Stimulated activated CD8-positive, alpha-beta memory T cell treated with anti-CD3 and anti-CD28 coated beads, Interleukin-2, amount 100 ng/mL, for 48 hours (primary cell): ENCODE measurements at places on chromosomes 1 and 21.

GRCh38 chr1:81208441-81208840 is 592.3 kb upstream of the ADGRL2 start:
- DNase-seq: no peak

- DNase-seq: no peak
Measured at GRCh38 chr1:83705091-83705490, 293.8 kb downstream of the TTLL7 start.

GRCh38 chr1:152347116-152347728 is 12.6 kb downstream of the FLG2 start:
- DNase-seq: no peak

DNA sequence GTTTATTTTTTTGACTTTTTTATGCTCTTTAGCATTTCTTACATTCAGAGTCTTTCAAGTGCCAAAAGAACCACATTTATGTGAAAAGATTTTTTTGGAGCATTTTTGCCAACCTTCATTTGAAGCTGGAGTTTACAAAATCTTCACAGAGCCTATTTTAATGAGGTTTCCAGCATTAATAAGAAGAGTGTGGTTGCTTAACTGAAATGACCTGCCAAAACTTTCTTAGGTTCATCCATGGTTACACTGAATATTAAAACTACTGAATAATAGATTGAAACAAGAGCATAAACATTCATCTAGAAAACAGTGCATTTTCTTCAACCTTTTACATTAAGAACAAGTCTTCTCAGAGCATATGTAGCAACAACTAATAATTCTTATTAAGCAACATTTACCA is 672.3 kb upstream of the CXADR start:
- no peak for DNase-seq

DNA sequence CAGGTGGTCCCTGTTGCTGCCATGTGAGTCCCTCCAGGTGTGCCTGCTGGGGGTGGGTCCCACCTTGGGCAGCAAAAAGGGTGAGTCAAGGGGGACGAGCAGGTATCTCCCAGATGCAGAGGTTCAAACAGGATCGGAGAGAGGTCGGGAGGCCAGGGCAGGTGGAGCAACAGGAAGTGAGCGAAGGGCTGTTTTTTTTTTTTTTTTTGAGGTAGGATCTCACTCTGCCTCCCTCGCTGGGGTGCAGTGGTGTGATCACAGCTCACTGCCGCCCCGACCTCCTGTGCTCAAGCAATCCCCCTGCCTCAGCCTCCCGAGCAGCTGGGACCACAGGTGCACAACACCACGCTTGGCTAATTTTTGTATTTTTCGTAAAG is 39.4 kb downstream of the SLC2A7 start:
- DNase-seq: no peak

- DNase-seq: no peak
Measured at GRCh38 chr1:93980320-93981273, 71.4 kb upstream of the GCLM start.

DNA sequence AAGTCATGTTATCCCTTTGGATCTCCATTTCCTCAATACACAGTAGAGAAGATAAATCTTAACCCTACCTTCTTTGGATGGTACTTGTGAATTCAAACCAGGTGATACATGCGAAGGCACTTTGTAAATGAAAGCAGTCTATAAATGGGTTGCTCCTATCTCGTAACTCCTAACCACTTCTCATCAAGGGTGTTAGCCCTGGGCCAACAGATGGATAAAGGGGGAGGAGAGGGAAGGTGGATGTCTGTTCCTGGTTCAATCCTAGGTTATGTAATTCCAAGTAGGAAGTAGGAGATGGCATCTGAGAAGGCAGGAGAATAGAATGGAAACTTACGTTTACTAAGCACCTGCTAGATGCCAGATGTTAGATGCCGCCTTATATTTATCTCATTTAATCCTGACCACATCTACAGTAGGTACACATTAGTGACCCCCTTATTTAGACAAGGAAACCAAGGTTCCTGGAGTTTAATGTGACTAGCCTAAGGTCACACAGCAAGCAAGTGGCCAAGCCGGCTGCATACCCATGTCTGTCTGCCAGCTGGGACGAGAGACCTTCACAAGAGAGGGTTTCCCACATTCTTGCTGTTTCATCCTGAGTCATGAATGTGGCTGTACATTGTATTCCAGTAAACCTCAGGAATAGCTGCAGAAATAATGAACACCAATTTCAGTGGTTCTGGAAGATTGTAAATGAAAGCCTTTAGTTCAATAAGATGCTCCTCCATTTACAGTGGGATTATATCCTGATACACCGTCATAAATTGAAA is 47.7 kb downstream of the ELAVL4 start:
- no peak for DNase-seq

DNA sequence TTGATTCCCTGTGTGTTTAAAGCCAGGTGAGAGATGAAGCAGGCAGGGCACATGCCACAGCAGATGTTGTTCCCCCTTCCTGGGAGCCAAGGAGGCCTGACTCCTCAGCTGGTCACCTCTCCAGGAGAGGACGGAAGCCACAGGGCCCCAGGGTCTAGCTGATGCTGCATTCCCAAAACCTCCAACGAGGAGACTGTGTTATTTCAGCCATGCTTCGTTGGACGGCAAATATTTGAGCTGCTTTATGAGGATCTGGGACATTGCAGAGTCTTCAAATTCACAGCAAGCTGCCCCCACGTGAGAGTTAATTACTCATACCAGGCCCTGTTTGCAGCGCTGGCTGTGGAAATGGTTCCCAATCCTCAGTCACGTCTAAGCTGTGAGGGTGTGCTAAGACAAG is 85.3 kb downstream of the CDC7 start:
- no peak for DNase-seq

- no peak for DNase-seq
Measured at GRCh38 chr21:34998176-34998575, 50.9 kb downstream of the RUNX1 start.

- no peak for DNase-seq
Measured at GRCh38 chr1:211493133-211493871, 1.3 kb upstream of the RD3 start.

DNA sequence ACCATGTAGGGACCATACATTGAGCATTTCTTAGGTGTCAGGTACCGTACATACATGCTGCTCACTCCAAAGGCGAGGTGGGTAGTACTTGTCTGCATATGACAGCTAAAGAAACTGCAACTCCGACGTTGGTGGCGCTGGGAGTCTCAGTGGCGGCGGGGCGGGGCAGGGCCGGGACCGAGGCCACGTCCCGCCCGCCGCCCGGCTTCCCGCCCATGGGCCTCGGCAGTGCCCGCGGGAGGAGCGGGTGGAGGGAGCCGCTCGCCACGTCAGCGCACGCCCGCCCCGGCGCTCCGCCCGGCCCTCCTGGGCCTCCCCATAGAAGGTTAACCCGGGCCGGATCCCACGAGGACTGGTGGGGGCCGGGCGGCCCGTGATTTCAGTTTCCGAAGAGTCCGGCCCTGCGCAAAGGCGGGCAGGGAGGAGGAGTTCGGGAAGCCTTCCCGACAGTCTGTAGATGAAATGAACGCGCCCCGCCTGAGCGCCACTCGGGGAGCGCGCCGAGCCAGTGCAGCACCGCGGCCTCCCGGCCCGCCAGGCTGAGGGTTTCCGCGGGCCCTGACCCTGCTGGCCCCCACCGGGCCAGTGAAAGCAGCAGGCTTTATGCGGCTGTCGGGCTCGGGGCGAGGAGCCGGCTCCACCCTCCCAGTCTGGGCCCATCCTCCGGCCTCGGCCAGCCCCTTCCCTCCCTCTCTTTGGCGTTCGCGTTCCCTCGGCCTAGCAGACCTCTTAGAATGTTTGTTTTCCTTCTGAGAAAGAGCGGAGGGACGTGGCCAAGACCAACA is 119.9 kb upstream of the JUN start:
- DNase-seq: peak; percentile 82

DNA sequence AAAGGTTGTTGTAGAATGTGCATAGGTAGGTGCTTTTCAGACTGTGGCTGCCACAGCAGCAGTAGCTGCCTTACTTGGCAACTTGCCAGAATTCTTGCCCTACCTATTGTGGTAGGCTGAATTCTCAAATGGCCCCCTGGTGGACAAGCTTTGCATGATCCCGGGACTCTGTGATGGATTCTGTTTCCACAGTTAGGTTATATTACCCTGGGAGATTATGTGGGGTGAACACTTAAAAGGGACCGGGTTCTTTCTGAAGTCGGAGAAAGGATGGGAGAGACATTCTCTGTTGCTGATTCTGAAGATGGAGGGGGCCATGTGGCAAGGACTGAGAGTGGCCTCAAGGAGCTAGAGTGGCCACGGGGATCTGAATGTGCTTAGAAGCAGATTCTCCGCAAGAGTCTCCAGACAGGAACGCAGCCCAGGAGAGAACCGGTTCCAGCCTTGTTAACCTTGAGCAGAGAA is 32.1 kb upstream of the KCNE1 start:
- DNase-seq: no peak

GRCh38 chr1:50681931-50682330 is 258.7 kb upstream of the DMRTA2 start:
- DNase-seq: no peak

DNA sequence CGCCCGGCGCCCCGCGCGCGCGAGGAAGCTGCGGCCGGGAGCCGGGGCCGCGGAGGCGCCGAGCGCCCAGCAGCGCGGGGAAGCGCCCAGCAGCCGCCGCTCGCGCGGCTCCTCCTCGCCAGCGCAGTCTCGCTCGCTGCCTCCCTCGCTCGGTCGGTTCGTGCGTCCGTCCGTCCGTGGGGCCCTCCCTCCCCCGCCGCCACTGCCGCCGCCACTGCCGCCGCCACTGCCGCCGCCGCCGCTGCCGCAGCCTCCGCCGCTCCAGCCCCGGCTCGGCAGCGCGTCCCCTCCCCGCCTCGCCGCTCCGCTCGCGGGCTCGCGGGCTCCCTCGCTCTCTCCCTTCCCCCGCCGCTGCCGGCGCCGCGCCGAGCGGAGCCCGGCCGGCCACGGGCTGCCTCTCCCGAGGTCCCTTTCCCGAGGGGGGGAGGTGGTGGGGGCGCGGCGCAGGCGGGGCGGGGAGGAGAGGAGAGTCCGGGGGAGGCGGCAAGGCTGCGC is at the start of gene KCND3:
KCND3 (minus strand) TSS at position 138 of the 495 bp plus-strand sequence.
- no peak for DNase-seq

GRCh38 chr1:221644145-221644448 is 97.8 kb downstream of the DUSP10 start:
- DNase-seq: no peak

DNA sequence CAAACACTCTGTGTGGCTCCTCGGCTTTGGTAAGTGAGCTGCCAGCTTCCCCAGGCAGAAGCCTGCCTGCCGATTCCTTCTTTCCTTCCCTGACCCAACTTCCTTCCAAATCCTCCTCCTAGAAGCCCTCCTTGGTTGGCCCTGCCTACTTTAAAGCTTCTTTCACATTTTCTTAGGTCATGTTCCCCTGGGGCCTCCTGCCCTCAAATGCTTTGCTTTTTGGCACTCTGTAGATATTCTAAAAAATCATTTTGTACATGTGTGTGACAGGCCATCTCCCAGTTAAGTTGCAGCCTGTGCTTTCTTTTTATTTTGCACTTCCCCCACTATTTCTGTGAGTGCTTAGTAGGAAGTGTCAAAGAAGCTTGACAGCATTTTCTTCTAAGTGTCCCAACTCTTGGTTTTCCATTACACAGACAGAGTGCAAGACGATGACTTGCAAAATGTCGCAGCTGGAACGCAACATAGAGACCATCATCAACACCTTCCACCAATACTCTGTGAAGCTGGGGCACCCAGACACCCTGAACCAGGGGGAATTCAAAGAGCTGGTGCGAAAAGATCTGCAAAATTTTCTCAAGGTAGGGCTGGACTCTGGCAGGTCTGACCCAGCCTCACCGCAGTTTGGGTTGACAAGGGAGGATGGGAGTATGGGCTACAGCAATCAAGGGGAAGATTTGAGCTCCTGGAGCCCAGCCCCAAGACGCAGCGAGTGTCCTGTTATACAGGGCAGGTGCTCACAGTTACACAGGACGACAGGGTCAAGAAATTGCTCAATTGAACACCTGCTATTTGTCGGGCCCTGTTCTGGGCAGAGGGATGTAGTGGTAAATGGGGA is at the start of gene S100A9:
S100A9 (plus strand) TSS at position 2 of the 838 bp plus-strand sequence; CDS start at position 432, 430 bp downstream.
- no peak for DNase-seq

DNA sequence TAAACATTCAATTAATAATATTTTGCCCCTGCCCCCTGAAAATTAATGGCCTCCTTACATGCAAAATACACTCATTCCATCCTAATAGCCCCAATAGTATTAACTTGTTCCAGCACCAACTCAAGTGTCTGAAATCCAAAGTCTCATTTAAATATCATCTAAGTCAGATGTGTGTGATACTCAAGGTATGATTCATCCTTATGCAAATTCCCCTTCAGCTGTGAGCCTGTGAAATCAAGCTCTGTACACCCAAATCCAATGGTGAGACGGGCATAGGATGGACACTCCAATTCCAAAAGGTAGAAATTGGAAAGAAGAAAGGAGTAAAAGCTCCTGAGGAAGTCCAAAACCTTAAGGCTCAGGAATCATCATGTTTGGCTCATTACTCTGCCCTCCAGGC is 83.5 kb downstream of the HHAT start:
- no peak for DNase-seq

DNA sequence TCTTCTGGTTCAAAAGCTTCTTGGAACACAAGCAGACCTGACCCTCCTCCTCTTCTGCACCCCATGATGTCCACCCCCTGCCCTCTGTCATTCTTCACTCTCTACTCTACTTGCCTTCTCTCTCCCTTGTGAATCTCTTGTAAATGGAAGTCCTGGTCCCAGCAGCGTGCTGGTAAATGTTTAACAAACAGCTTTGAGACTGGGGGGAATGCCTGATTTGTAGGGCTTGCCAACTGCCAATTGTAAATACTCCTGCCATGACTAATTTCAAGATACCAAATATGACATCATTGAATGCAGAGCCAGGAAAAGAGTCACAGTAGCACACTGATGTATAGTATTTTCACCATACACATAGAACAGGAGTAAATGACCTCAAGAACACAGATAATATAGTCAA is 40.9 kb upstream of the LRRN2 start:
- no peak for DNase-seq

GRCh38 chr1:83637586-83637985 is 361.3 kb downstream of the TTLL7 start:
- DNase-seq: no peak

DNA sequence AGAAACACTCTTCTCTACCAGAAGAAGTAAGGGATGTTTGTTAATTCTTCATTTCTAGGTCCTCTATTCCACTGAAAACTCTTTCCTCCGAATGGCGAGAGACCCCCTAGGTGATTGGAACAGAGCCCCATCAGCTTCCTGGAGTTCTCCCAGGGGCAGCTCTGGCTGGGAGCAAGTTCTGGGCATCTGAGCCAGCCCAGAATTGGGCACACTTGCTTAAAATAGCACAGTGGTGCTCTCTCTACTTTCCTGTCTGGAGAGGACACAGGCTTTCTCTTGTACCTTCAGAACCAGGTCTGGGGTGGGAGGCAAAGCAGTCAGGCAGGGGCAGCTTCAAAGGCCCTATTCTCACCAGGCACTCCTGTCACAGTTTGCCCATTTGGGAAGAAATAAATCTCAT is 83.2 kb upstream of the CNTN2 start:
- no peak for DNase-seq
